ENCODE measurements at places on chromosomes 11 and 22.

DNA sequence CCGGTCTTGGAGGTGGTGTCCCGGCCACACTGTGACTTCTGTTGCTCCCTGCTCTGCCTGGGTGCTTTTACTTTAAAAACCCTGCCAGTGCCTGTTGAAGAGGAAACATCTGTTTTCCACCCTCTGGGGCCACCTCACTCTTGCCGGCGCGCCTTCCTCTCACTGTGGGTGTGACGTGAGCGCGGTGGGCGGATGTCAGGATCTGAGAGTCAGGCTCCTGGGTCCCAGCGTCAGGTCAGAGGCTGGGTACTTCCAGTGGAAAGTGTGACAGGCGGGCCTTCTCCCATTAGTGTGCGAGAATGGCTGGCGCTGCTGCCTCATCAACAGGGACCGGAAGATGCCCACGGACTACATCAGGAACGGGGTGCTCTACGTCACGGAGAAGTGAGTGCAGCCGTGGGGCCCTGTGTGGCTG lies 54.2 kb downstream of the GRAMD4 start:
- no peak for DNase-seq

DNA sequence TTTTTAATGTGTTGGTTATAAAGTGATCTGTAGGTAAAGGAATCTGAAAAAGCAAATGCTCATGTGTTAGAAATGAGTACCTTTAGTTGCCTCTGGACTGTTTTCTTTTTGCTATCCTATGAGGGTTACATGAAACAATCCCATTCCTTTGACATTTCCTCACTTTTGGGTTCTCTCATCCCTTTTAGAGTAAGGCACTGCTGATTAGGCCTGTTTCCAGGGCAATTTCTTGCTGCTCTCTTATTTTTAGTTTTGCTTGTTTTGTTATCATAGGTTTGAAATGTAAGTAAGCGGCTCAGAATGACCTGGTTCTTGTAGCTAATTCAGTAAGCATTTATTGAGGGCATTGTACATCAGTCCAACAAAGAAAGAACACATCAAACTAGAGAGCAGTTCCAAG lies 138.9 kb downstream of the DDX10 start:
- DNase-seq = no peak

GRCh38 chr11:18741783-18742182 lies 15.8 kb upstream of the IGSF22 start:
- no peak for DNase-seq

GRCh38 chr11:69361048-69361447 lies 67.1 kb downstream of the MYEOV start:
- no peak for DNase-seq

DNA sequence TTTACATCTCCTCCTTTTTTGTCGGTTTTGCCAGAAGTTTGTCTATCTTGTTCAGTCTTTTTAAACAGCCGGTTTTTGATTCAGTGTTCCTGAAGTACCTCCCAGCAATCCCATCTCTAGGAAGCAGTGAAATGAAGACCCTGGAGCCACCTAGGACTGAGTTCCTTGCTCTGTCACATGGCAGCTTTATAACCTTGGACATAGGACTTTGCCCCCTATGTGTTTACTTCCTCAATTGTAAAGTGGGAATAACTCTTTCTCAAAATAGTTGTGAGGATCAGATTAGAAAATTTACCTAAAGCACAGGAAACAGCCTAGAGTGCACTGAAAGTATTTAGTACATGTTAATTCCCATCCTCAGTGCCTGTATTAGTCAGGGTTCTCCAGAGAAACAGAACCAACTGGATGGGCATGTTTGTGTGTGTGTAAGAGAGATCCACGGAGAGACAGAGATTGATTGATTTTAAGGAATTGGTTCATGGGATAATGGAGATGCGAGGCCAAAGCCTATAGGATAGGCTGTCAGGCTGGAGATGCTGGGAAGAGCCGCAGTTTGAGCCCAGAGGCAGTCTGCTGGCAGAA lies 20.0 kb downstream of the FAM83F start:
- no peak for DNase-seq

Measured in brain (organoid and tissue), 16 donors.